ENCODE measurements at places on chromosomes 3 and 15. TPM values are rescaled to one million over a fixed set of nuclear protein-coding genes. Genes with fewer than 3 reads are reported as not detected.

RBPMS2 gene
- 0.19 TPM for total RNA-seq

CAND2 gene
- 0.42 TPM for total RNA-seq

SPRED1 gene
- total RNA-seq, result 7.3 TPM

NDN gene
- total RNA-seq, result 26.5 TPM

DNA sequence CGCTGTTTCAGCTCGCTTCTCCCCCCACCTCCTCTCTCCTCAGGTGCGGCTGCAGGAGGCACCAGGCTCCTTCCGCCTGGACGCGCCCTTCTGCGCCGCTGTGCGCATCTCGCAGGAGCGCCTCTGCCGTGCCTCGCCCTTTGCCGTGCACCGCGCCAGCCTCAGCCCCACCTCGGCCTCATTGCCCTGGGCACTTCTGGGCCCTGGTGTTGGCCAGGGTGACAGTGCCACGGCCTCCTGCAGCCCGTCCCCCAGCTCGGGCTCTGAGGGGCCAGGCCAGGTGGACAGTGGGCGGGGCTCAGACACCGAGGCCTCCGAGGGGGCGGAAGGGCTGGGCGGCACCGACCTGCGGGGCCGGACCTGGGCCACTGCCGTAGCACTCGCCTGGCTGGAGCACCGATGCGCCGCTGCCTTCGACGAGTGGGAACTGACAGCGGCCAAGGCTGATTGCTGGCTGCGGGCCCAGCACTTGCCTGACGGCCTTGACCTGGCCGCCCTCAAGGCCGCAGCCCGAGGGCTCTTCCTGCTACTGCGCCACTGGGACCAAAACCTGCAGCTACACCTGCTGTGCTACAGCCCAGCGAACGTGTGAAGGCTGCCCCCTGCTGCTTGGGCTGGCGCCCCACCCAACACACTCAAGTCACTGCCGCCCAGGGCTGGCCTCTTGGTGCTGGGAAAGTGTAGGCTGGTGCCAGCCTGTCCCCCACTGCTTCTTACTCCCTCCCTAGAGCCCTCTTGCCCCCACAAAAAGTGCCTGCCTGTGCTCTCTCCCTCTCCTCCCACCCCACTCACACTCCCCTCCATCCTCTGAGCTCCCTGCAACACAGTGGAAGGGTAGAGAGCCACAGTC is 7.1 kb downstream of the ALG3 start:
- DNase-seq, result peak; percentile 31

DNA sequence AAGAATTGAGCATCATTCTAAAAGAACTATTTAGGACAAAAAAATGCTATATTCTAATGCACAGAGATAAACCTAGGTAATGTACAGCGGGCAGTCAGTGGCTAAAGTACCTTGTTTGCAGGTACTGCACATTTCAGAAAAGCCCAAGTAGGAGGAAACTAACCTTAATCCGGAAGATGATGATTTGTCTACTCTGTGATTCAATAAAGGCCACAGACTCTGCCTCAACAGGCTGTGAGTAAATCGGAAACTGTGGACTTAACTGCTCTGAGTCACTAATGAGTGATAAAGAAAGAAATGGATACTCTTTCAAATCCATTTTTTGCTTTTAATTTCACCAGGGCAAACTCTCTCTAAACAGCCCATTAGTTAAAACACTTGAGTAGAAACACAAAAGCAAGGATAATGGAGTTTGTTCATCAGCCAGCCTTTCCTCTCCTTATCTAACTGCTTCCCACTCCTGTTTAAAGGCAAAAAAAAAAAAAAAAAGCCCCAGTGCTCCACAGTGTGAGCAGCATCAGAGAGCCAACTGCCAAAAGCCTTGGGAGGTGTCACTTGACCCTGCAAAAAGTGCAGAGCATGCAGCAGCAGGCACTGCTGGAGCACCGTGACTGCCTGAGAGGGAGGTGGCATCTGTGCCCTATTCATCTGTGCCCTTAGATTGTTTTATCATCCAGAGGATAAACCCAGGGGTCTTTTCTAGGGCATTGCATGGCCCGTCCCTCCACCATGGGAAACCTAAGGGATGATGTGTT is 187.7 kb downstream of the SATB1 start:
- DNase-seq, result no peak

DNA sequence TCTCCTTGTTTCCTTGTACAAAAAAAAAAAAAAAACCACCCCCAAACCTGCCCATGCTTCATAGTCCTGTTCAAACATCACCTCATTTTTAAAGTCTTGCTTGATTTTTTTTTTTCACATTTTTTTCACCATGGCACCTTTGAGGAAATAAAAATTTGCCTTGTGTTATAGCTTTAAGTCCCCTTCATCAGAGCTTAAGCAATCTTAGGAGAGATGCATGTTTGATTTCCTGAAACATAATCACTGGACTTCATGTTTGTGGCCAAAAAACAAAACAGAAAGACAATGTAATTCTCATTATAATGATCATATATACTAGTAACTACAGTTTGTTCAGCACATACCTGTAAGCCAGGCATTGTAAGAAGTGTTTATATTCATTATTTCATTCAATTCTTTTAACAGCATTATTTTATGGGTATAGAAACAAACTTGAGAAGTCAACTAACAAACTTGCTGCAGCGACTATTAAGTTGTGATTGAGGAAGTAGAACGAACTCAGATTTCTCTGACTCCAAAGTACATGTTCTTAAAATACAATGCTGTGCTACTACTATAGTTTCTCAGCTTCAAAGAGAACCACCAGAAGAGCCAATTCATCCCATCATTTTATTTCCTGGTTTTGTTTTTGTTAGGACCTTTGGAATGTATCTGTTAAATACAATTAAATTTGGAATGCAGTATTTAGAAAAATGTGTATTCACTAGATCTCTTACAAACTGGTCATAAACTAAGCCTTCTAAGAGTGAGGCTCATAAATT is 203.8 kb downstream of the TCF12 start:
- DNase-seq, result no peak

GRCh38 chr15:25688166-25688565 is 175.0 kb downstream of the ATP10A start:
- no peak for DNase-seq

GRCh38 chr3:64321747-64322146 is 96.5 kb upstream of the PRICKLE2 start:
- no peak for DNase-seq

GRCh38 chr3:117545484-117545883 is 835.9 kb downstream of the TUSC7 start:
- no peak for DNase-seq

GRCh38 chr3:3403700-3404099 is 224.2 kb upstream of the CRBN start:
- DNase-seq, result no peak
